ELF-1 (cell line): ENCODE measurements at places on chromosomes 5 and 9.
A peak's percentile ranks its signal among the peaks of the same experiment; 100 is the strongest.

- DNase-seq = no peak
Observed at GRCh38 chr5:77028631-77029375, 1.4 kb upstream of the AGGF1 start.

DNA sequence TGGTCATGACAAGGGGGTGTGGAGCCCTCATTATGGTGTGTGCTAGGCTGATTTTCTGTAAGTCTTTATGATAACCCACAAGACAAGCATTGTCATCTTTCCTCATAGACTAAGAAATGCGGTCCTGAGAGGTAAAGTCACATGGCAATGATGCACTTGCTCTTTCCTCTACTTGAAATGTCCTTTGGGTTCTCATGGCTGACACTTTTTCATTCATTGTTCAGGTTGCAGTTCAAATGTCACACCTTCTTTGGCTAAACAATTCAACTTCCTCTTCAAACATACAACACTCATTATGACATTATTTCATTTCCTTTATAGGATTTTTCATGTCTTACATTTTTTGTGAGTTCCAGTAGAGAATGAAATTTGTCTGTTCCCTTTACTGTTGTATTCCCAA, 323.6 kb upstream of the PRR16 start:
- no peak for DNase-seq

DNA sequence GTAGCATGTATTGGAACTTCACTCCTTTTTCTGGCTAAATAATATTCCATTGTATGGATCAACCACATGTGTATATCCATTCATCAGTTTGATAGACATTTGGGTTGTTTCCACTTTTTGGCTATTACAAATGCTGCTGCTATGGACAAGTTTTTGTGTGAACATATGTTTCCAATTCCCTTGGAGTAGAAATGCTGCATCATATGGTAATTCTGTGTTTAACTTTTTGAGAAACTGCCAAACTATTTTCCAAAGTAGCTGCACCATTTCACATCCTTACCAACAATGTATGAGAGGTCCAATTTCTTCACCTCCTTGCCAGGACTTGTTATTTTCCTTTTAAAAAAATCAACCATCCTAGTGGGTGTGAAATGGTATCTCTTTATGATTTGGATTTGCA, 8.4 kb downstream of the FRRS1L start:
- DNase-seq = no peak

GRCh38 chr5:136080483-136081216, 51.9 kb downstream of the TGFBI start:
- no peak for DNase-seq

- no peak for DNase-seq
Observed at GRCh38 chr5:109196823-109197160, 213.0 kb downstream of the PJA2 start.

GRCh38 chr5:73443829-73444498, 4.6 kb downstream of the FOXD1 start:
- DNase-seq = peak; percentile 78
